ENCODE measurements at places on chromosomes 7 and 10.
A peak's percentile ranks its signal among the peaks of the same experiment; 100 is the strongest.

GRCh38 chr7:26348234-26348851 lies 56.7 kb downstream of the SNX10 start:
- DNase-seq, result no peak

DNA sequence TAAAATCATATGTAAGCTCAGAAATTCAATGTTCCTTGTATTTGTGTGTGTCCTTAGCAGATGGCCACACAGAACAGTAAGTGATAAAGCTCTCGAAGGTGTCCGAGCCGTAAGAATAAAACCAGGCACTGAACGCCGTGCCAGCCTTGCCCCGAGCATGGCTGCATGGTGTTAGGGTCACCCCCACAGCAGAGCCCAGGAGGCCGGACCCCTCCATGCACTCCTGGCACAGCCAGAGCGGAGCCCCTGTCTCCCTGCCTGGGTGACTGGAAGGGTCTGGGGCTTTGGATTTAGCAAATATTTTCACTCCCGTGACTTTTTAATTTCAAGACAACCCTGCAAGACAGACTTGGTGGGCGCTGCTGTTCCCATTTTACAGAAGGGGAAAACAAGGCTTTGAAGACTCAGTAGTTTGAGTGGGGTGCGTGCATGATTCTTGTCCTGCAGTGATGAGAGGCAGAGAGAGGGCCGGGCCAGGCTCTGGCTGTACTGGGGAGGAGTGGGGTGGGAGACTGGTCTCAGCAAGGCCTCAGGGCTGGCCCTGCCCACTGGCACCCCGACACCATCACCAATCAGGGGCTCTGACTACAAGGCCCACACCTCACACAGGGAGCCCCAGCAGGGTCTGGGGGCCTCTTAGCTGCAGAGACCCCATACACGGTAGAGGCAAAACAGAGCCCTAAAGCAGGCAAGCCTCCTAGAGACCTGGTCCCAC lies 39.4 kb downstream of the VIPR2 start:
- DNase-seq, result no peak

GRCh38 chr7:144118341-144118740 lies 4.6 kb upstream of the OR2A14 start:
- DNase-seq, result no peak

- DNase-seq, result no peak
Observed at GRCh38 chr7:34084651-34085050, 179.3 kb downstream of the BMPER start.

DNA sequence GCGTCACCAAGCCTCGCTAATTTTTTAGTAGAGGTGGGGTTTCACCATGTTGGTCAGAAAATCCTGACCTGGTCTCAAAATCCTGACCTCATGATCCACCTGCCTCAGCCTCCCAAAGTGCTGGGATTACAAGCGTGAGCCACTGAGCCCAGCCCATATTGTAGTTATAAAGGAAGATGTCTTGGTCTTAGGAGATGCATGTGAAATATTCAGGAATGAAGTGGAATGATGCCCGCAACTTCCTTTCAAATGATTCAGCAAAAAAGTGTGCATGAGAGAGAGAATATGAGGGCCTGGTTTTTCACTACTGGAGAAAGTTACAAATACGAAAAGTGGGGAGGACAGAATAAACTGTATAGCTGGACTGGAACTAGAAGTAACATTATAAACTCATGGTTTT lies 15.9 kb downstream of the TMEM209 start:
- DNase-seq, result no peak

DNA sequence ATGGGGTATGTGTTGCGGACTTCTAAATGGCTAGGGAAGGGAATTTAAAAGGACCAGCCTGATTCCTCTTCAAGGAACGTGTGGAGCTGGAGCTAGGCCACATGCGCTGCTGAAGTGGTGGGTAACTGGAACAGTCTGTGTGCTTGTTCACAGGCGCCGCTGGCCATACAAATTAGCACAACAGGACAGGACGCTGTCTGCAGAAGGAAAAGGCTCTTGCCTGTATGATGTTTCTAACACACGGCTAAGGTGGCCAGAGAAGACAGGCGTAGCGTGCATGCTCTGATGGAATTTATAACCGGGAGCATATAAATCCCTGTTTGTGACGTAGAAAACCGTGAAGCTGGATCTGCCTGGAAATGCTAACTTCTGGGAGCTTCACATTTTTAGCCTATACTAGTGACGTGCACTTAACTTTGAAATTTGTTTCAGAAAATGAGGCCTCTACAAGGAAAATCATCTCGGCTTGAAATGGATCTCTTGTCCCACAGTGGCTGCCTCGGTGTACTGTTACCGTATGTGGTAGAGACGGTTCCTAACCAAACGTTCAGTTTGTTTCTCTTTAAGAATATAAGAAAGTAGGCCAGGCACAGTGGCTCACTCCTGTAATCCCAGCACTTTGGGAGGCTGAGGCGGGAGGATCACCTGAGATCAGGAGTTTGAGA lies 569.4 kb downstream of the PTPRN2 start:
- DNase-seq, result no peak

DNA sequence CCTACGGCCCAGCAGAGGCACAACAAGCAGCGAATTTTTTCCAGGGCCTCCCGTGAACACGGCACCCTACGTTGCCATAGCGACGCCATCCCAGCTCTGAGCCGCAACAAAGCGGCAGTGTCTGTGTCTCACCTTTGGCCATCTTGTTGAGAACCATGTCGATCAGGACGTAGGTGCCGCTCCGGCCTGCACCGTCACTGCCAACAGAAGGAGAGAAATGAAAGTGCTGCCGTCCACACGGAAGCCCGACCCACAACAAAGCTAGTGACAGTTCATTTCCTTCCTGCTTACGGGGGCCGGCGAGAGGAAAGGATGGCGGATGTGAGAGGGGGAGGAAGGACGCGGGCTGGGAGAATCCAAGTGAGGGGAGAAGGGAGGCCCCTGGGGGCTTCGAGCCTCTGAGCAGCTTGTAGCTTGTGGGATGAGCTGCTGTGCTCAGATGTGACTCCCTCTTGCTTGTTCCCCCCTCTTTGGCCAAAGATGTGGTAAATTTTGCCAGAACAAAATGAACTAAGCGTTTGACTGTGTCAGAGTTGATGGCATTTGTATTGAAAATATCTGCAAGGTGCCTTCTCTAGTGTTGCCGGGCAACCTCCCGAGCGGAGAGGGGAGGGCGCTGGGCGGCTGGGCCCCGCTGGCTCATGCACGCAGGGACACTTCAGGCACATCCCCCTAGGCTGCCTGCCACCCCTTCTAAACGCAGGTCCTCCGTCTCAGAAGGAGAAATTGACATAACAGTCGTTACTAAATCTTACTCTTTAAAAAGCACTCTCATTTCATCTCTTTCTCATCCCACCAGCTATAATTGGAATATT lies 232.2 kb downstream of the DNAJB6 start:
- DNase-seq, result peak; percentile 20

DNA sequence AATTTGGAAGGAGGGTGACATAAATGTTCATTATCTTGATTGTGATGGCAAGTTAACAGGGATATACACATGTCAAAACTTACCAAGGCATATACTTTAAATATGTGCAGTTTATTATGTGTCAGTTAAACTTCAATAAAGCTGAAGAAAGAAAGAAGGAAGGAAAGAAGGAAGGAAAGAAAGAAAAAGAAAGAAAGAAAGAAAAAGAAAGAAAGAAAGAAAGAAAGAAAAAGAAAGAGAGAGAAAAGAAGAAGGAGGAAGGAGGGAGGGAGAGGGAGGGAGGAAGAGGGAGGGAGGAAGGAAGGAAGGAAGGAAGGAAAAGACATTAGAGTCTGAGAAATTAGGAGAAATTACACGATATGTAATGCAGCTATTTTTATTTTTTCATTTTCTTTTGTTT lies 15.9 kb upstream of the GSTK1 start:
- no peak for DNase-seq

DNA sequence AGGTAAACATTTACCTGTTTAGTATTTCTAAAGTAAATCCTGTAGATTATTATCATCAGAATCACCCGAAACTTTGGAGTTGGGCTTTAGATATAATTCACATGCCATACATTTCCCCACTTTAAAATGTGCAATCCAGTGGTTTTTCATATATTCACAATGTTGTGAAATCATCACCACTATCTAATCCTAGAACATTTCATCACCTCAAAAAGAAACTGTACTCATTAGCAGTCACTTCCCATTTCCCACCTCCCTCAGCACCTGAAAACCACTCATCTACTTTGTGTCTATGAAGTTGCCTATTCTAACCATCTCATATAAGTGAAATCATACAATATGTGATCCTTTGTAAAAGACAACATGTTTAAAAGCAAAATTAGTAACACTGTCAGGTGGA lies 182.6 kb downstream of the FZD1 start:
- no peak for DNase-seq

DNA sequence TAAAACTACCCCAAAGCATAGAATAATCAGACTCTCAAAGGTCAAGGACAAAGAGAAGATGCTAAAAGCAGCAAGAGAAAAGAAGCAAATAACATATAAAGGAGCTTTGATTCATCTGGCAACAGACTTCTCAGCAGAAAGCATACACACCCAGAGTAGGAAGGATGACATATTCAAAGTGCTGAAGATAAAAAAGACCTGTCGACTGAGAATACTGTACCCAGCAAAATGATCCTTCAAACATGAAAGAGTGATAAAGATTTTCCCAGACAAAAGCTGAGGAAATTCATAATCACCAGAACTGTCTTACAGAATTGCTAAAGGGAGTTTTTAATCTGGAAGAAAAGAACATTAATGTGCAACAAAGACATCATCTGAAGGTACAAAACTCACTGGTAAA lies 14.9 kb downstream of the KCNK18 start:
- DNase-seq, result no peak

- no peak for DNase-seq
Observed at GRCh38 chr7:74043523-74043951, 15.6 kb downstream of the ELN start.

GRCh38 chr10:31935678-31936077 lies 7.0 kb upstream of the ARHGAP12 start:
- DNase-seq, result no peak

DNA sequence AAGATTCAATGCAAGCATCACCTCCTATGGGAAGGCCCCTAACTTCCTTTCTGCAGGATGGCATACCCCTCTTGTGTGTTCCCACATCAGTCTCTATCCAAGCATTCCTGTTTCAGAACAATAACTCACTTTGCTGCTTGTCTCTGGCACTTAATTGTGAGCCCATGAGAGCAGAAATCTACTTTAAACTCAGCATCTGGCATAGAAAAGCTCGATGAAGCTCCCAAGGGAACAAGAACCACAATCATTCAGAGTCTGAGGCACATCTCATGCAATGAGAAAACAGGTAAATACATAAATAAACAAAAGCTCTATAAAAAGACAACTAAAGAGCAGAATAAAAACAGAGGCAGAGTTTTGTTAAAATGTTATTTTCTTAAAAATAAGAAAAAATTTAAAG lies 66.2 kb downstream of the VPS41 start:
- no peak for DNase-seq

DNA sequence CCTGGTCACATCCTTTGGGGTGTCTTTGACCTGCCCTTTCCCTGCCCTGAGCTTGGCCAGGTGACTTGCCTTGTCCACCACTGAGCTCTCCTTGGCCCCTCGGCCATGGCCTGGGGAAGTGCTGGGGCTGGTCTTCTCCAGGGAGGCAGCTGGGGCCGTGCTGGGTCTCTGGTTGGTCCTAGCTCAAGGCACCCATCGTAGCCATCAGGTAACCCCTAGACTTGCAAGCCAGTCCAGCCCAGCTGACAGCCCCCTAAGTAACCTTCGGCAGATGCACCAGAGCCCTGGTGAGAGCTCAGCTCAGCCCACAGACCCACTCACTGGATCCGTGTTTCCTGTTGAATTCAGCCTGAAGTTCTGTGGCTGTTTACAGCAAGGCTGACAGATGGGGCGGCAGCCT lies 176.2 kb upstream of the SHH start:
- no peak for DNase-seq

- DNase-seq, result no peak
Observed at GRCh38 chr10:116427671-116428070, at the start of gene PNLIPRP3. TSS of gene PNLIPRP3 (plus strand) at chr10:116427847. CDS start at chr10:116428013, 166 bp downstream.

- DNase-seq, result no peak
Observed at GRCh38 chr7:5439209-5439571, 15.6 kb upstream of the TNRC18 start.

DNA sequence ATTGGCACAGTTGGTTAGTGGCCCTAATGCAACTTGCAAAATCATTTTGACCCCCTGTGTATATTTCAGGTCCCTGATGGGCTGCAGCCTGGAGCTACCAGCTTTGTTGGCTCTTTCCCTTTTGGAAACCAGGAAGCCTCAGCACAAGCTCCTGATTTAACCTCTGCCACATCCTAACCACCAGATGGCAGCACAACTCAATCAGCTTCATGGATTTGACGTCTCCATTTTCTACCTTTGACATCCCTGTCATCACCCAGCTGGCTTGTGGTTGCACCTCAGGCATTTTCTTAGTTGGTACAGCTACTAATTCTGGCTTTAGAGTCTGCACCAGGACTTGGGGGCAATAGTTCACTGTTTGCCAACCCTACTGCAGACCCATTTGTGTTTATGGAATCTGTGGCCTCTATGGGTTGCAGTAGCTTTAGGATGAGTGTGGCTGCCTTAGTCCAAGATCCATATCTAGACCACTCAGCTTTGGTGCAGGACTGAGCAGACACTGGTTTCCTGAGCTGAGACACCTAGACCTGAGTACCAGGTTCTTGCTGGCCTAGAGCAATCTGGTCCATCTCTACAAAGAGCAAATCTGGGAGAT lies 456.2 kb downstream of the REEP3 start:
- DNase-seq, result no peak

DNA sequence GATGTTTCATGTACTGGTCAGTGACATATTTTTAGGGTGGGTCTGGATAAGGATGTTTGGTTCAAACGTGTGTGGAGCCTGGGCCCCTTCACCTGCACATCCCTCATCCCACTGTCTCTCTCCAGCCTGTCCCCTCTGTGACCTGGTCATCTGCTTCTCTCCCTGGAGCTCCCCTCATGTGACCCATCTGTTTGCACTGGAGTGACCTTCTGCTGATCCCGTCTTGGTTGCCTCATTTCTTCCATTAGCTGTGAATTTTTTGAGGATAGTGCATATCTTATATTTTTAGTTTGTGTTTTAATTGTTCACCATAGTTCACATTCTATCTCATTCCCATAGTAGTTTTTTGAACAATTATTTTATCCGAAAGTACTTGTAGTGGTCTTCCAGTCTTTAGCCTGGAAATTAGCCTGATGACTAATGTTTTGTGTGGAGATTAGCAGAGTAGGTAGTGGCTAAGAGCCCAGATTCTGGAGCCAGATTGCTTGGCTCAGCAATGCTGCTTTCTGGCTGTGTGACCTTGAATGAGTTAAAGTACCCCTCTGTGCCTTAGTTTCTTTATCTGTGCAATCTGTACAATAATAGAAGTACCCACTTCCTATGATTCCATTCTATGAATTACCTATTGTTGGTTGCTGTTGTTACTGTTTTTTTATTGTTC lies 224.5 kb downstream of the LRMDA start:
- DNase-seq, result no peak

All from GM06990 (cell line).